Nasal cavity respiratory epithelium epithelial cell of viscerocranial mucosa (primary cell): ENCODE measurements at places on chromosomes 2 and 18. TPM values are rescaled to one million over a fixed set of nuclear protein-coding genes. Genes with fewer than 3 reads are reported as not detected.

SLC8A1 gene
- 4.4 and 7.2 TPM in 2 replicates for total RNA-seq

DSG1 gene
- 0.07 and 4.4 TPM in 2 replicates for total RNA-seq

IER3IP1 gene
- total RNA-seq: 28.3 and 34.5 TPM in 2 replicates

TBC1D8 gene
- 14.7 and 32.7 TPM in 2 replicates for total RNA-seq

SCYGR2 gene
- not detected in 2 replicates for total RNA-seq

PROM2 gene
- total RNA-seq: 14.0 and 101 TPM in 2 replicates

GPC1 gene
- total RNA-seq: 74.5 and 314 TPM in 2 replicates

CIB4 gene
- not detected in 2 replicates for total RNA-seq

GAREM2 gene
- 0.34 and 0.50 TPM in 2 replicates for total RNA-seq

CRYGD gene
- not detected in 2 replicates for total RNA-seq
